ENCODE measurements at places on chromosomes 16 and 17.

GRCh38 chr16:80628254-80628653 lies 87.5 kb downstream of the DYNLRB2 start:
- no peak for DNase-seq

DNA sequence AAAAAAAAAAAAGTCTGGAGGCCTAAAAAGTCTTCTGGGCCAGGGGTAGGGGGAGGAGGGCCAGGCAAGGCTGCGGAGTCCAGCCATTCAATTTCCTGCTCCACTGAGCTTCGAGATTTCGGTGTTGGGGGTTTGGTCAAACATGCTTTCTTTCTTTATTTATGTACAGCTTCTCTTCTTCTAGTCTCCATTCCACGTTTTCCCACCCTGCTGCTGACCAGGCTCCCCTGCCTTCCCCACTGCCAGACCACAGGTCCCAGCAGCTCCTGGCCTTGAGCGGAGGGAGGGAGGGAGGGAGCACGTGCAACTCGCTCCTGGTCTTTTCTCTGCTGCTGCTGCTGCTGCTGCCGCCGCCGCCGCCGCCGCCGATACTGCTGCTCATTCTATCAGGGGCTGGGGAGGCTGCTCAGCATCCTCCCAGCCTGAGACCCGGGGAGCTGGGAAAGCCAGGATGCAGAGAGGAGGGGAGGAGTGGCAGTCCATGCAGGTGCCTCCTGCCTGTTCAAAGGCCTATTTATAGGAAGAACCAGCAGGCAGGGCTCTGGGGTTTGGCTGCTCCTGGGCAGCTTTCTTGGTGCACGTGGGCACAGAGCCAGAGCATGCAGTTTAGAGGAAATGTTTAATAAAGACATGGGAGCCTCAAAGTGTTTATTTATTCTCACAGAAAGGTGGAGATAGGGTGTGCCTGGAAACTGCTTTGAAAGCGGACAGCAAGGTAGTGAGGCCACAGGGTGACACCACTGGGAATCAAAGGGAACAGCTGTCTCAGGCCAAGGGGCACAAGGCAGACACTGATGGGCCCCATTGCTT lies 23.4 kb upstream of the ZFHX3 start:
- no peak for DNase-seq

DNA sequence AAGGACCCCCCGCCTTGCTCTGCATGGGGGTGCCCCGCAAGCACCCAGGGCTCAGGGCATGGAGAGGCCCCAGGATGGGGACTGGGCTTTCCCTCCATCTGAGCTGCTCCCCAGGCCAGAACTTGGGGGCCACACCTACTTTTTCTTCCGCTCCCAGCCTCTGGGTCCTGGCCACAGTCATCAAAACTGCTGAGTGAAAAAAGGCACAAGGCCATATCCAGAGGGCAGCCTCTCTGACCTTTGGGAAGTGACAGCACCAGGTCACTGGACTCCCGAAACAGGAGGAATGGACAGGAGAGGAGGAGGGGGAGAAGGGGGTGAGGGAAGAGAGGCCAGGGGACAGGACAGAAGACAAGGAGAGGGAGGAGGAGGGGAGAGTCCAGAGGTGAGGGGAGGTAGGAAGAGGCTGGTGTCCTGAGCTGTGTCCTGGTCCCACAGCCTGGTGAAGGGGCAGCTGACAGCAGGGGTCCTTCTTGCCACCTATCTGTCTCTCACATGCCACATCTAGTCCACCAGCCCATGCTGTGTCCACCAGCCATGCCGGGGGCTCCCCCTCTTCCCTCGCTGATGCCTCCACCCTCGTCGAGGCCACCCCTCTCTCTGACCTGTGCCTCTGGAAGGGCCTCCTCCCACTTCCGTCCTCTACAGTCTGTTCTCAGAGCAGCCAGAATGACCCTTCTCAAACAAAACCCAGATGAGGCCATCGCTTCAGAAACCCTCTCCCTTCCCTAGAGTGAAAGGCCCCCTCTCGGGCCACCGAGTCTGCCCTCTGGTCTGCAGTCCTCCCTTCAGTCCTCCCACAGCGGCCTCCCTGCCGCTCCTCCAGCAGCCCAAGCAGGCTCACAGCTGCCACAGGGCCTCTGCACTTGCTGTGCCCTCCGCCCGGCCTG lies 73.9 kb upstream of the TOB1 start:
- no peak for DNase-seq

DNA sequence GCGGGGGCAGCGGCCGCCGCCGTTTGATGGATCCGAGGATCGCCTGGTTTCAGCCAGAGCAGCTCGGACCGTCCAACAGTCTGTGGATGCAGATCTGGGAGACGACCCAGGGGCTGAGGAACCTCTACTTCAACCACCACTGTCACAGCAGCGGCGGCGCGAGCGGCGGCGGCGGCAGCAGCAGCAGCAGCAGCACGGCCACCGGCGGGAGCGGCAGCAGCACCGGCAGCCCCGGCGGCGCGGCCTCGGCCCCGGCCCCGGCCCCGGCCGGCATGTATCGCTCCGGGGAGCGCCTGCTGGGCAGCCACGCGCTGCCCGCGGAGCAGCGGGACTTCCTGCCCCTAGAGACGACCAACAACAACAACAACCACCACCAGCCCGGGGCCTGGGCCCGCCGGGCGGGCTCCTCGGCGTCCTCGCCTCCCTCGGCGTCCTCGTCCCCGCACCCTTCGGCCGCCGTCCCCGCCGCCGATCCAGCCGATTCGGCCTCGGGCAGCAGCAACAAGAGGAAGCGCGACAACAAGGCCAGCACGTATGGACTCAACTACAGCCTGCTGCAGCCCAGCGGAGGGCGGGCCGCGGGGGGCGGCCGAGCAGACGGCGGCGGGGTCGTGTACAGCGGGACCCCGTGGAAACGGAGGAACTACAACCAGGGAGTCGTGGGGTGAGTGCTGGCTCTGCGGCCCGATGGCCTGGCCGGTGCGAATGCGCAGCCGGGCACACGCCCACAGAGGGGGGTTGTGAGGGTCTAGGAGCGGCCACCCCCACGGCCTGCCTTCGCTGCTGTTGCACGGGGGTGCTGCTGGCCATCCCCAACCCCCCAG lies 702 bp downstream of the TENT4B start:
- no peak for DNase-seq

DNA sequence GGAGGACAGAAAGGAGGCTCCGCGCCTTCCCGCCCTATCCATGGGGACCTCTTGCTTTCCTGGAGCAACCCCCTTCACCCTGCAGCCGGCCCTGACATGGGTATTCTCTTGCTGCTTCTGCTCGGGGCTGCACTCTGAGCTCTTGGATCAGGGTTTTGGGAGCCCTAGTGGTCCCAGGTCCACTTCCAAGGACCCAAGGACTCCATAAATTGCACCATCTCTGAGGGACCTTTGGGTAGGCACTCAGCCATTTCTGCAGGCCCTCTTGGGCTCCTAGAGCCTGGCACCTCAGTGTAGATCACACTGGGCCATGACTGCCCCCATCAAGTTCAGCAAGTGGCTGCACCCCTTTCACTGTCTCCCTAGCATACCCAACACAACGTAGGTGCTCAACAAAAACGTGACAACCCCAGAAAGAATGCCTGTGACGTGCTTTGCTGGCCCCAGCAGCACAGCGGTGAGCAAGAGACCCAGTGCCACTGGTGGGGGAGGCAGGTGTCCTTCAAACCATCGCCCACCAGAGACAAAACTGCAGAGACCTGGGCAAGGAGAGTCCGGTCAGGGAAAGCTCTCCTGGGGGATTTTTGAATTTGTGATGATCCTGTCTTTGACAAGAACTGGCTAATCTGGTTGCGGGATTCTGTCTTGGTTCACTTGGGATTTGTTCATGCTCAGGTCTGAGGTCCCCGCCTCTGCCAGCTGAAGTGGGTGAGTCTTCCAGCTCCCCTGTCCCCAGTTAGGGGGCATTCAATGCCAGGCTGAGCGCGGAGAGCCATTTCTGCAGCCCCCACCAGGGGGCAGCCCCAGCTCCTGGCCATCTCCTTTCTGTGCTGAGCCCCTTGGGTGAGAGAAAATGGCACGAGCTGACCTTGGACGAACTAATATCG lies 2.5 kb upstream of the RAB11FIP4 start:
- DNase-seq = peak; percentile 16
